NT2/D1 (cell line): ENCODE measurements at places on chromosomes 2 and 18.

GRCh38 chr18:32271672-32272208, 81.9 kb downstream of the MEP1B start:
- peak; percentile 9 for DNase-seq

DNA sequence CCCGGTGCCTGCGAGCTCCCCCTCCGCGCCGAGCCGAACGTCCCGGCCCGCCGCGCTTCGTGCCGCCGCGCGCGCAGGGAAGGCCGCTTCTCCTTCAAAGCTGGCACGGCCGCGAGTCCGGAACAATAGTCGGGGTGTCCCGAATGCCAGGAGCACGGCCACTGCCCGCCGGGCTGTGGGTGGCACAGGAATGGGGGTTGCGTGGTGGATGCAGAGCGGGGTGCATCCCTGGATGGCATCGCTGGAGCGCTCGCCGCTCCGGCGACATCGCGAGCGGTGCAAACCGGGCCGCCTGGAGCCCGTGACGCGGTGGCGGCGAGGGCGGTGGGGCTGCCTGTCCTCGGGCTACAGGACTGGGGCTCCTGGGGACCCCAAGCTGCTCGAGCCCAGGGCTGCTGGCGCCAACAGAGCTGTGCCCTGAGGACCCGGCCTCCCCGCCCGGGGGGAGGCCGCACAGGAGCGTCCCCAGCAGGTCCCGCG, 1.1 kb upstream of the SATB2 start:
- no peak for DNase-seq

GRCh38 chr2:38438883-38439612, 62.0 kb upstream of the ATL2 start:
- DNase-seq = no peak

DNA sequence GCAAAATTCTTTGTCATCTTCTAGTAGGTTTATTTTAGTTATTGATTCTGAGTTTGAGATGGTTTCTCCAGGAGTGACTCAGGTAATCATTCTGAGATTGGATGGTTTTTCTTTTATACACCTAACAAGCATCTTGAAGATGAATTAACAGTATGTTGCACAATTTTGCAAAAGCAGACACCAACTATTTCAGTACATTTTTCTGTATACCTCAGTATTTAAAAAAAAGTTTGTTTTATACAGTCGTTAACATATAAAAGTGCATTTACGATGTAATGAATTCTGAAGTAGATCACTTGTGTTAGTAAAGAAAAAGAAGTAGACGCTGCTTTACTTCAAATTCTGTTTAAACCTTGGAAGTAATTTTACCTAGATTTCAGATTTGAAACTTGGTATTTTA, 3.0 kb downstream of the VAPA start:
- no peak for DNase-seq

DNA sequence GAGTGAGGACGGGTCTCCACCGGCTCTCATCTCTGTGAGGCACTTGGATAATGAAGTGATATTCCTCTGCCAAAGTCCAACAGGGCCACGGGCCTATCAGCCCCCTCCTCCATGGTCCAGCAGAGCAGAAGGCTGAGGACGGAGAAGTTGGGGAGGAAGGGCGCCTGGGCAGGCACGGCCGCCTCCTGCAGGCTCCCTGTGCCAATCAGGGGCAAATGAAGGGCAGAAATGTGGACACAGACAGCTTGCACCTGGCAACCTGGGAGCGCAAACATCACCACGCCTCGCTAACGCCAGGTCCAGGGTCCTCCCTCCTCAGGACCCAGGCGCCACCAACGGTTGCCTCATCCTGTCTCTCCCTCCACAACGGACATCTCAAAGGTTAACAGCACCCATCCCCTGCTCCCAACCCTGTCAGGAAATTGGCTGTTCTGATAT, 24.3 kb downstream of the SMAD7 start:
- no peak for DNase-seq

DNA sequence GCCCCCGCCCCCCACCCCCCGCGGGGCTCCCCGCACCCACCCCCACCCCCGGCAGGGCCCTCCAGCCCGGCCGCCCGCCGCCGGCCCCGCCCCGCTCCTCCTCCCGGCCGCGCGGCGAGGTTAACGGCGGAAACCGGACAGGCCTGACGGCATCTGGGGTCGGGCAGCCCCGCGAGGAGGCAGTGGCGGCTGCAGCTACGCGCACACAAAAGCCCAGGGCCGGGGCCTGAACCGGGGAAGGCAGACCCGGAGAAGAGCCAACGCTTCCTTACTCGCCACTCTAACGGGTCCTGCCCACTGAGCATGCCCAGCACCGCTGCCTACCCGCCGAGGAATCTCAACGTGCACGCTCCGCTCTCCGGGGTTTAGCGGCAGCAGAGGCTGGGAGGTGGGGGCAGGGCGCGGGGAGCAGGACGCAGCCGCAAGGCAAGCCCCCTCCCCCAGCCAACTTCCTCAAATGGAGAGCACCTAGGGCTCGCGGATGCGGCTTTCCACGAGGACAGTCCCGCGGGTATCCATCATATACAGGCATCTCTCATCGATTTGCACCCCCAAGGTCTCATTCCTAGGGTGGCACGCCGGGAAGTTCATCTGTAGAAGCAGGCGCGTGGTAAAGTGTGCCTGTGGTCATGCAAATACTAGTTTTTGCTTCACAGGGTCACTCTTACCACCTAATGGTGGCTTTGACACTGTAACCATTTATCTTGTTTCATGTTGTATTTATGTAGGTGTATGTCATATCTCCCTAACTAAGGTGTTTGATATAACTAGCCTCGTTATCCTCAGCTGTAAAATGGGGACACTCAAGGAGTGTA, at the start of gene MEMO1:
MEMO1 (minus strand) TSS at position 339 of the 815 bp plus-strand sequence. CDS start 761 bp downstream, outside the sequence.
- DNase-seq = peak; percentile 91

DNA sequence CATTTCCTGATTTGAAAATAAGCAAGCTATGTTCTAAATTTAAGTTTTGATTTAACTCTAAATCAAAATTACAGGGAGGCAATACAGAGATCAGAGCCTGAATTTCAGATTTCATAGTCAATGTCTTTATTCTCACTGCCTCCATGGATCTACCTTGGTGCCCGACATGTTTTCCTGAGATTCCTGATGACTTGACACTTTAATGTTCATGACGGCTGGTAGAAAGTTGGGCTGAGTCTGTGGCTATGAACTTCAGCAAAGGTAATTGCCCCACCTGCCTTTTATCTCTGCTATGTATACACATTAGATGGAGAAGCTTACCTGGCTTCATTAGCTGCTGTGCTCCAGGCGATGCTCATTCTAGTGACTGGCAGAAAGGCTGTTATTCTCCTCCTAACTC, 1390.5 kb upstream of the CELF4 start:
- DNase-seq = no peak

DNA sequence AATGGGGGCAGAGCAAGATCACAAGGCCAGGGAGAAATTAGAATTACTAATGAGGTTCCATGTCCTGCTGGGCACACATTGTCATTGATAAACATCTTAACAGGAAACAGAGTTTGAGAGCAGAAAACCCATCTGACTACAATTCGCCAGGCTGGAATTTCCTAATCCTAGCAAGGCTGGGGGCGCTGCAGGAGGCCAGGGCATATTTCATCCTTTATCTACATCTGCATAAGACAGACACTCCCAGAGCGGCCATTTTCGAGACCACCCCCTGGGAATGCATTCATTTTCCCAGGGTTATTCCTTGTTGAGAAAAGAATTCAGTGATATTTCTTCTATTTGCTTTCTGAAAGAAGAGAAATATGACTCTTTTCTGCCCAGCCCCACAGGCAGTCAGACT, 152.7 kb downstream of the SUCLG1 start:
- no peak for DNase-seq

- DNase-seq = no peak
Observed at GRCh38 chr2:74881176-74881575, 47.2 kb downstream of the HK2 start.

- DNase-seq = peak; percentile 11
Observed at GRCh38 chr18:9575558-9575957, 38.8 kb downstream of the PPP4R1 start.

DNA sequence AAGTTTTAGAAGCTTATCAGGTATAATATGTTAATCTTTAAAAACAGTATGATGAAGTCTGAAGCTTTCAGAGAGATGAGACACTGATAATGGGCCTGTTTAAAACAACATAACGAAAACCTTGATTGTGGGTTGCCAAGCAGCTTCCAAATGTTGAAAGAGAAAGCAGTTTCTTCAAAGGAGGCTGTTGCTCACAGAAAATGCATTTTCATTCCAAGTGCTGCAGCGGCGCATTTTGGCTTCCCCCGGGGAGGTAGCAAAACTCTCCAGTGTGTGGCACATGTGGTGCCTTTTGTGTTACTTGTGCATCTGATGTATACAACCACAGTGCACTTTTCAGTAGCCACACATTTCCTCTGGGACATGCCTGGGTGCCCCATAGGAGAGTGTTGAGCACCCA, 66.1 kb downstream of the TMEFF2 start:
- DNase-seq = no peak

DNA sequence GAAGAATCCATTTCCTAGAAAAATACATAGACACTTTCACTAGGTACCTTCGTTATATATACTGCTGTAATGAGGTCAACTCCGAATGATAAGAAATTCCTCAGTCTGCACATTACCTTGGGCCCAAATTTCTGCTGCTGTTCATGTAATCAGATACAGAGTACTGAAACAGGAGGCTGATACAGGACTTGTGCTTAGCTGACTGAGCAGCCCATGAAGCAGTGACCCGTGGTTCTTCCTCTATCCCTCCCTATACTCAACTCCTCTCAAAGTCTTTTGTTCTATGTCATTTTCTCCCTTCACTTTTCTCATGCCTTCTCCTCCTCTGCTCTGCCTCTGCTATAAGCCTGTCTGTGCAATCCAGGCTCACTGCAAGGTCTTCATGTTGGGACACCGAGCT, 57.5 kb upstream of the ST8SIA5 start:
- no peak for DNase-seq

DNA sequence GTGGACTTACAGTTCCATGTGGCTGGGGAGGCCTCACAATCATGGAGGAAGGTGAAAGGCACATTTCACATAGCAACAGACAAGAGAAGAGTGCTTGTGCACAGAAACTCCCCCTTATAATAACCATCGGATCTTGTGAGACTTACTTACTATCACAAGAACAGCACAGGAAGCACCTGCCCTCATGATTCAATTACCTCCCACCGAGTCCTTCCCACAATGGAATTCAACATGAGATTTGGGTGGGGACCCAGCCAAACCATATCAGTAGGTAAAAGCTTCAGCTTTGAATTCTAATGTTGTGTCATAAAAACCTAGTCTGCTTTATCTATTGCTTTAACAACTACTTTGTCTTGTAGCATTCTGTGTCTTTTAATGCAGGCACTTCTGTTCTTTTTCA, 140.4 kb upstream of the PIK3C3 start:
- DNase-seq = no peak

DNA sequence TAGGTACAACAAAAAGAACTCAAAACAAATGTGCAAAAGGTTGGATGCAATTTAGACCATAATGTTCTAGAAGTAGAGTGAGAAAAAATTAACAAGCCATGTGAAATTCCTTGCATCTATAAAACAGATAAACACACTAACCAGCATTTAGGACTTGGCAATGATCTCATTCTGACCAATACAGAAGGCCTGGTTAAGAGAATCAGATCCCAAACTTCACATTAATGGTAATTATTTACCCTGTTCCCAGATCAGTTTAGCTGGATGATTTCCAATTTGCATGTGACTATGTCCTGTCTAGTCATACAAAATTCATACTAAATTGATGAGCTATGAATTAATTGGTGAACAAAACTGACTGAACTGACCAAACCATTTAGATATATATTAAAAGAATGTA, 98.4 kb upstream of the FIGN start:
- DNase-seq = no peak

DNA sequence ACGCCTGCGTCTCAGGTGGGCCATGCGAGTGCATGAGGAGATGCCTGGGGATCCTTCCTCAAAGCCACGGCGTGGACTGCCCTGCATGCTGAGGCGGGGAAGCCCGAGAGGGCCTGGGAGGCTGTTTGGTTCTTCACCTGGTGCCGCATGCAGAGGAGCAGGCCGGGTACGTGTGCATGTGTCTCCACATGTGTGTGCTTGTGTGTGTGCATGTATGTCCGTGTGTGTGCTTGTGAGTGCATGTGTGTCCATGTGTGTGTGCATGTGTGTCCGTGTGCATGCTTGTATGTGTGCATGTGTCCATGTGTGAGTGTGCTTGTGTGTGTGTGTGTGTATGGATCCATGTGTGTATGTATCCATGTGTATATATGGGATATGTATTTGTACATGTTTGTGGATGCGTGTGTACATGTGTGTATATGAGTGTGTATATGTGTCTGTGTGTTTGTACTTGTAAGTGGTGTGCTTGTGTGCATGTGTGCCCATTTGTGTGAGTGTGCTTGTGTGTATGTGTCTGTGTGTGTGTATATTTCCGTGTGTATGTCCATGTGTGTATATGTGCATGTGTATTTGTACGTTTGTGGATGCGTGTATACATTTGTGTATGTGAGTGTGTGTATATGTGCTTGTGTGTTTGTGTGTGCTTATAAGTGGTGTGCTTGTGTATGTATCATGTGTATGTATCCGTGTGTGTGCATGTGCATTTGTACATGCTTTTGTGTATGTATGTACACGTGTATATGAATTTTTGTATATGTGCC, 79.0 kb downstream of the PTGR3 start:
- no peak for DNase-seq

DNA sequence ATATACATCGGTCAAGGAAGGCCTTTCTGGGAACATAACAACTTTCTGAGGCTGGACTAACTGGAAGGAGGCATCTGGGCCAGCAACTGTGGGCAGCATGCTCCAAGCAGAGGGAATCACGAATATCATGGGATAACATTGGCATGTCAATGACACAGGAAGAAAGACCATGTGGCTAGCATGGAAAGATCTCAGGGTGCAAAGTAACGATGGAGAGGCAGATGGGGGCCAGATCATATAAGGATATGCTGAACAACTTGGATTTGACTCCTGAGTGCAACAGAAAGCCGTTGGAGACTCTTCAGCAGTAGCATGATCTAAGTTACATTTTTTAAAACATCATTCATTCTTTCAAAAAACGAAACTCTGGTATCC, 133.6 kb downstream of the FOXI3 start:
- DNase-seq = no peak

DNA sequence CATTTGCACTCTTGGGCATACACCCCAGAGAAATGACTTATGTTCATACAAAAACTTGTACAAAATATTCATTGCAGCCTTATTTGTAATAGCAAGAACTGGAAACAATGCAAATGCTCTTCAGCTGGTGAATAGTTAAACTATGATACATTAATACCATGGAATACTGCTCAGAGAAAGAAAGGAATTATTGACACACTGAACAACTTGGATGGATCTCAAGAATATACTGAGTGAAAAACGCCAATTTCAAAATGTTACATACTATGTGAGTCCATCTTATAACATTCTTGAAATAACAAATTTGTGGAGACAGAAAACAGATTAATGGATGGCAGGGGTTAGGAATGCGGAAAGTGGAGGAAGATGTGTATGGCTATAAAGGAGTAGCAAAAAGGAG, 17.2 kb downstream of the LNPK start:
- no peak for DNase-seq

- DNase-seq = no peak
Observed at GRCh38 chr2:130798472-130799218, 38.1 kb upstream of the ARHGEF4 start.

- no peak for DNase-seq
Observed at GRCh38 chr18:73099759-73100158, 232.0 kb upstream of the NETO1 start.

- DNase-seq = no peak
Observed at GRCh38 chr2:235883675-235884074, 284.5 kb downstream of the GBX2 start.

- DNase-seq = no peak
Observed at GRCh38 chr2:23655934-23656596, 270.9 kb downstream of the ATAD2B start.
